Vein endothelial cell (primary cell): ENCODE measurements at places on chromosomes 7 and 10. TPM values are rescaled to one million over a fixed set of nuclear protein-coding genes. Genes with fewer than 3 reads are reported as not detected.

Gene SLC26A3
- not detected in 2 replicates for total RNA-seq

Gene TMEM229A
- not detected in 2 replicates for total RNA-seq

Gene VIPR2
- total RNA-seq: not detected in 2 replicates

Gene KNDC1
- total RNA-seq: not detected in 2 replicates

Gene NME8
- not detected in 2 replicates for total RNA-seq

Gene FRAT1
- total RNA-seq: 2.3 and 3.6 TPM in 2 replicates

Gene CH25H
- 3.2 and 8.5 TPM in 2 replicates for total RNA-seq

Gene ZNHIT1
- 106 and 107 TPM in 2 replicates for total RNA-seq

Gene RAMP3
- total RNA-seq: not detected in 2 replicates

Gene CTNNA3
- under 0.01 and 0.29 TPM in 2 replicates for total RNA-seq

Gene CPEB3
- total RNA-seq: 1.8 and 2.0 TPM in 2 replicates

Gene CUZD1
- total RNA-seq: 0.65 and 0.86 TPM in 2 replicates

Gene PLXDC2
- 1.3 and 1.5 TPM in 2 replicates for total RNA-seq

Gene HMX2
- total RNA-seq: not detected in 2 replicates

Gene ATOH7
- total RNA-seq: not detected in 2 replicates

Gene AFAP1L2
- 6.5 TPM in 2 replicates for total RNA-seq

Gene FKBP6
- not detected in 2 replicates for total RNA-seq

Gene SPDYE6
- total RNA-seq: 0.33 TPM in 1 of 2 replicates, not detected in the other

Gene AGK
- 38.9 and 46.1 TPM in 2 replicates for total RNA-seq

Gene GNAT3
- not detected in 2 replicates for total RNA-seq
